ENCODE measurements at places on chromosomes 16 and 17. TPM values are rescaled to one million over a fixed set of nuclear protein-coding genes. Genes with fewer than 3 reads are reported as not detected.
A peak's percentile ranks its signal among the peaks of the same experiment; 100 is the strongest.

The ARL5C gene
- total RNA-seq = not detected

The ODAD4 gene
- total RNA-seq = 0.56 TPM

The PRAC2 gene
- not detected for total RNA-seq

The EPOP gene
- 0.36 TPM for total RNA-seq

The NKD1 gene
- not detected for total RNA-seq

The C16orf54 gene
- total RNA-seq = not detected

The CCNF gene
- total RNA-seq = 19.2 TPM

The TP53TG3 gene
- total RNA-seq = not detected

The TLCD3A gene
- 15.2 TPM for total RNA-seq

DNA sequence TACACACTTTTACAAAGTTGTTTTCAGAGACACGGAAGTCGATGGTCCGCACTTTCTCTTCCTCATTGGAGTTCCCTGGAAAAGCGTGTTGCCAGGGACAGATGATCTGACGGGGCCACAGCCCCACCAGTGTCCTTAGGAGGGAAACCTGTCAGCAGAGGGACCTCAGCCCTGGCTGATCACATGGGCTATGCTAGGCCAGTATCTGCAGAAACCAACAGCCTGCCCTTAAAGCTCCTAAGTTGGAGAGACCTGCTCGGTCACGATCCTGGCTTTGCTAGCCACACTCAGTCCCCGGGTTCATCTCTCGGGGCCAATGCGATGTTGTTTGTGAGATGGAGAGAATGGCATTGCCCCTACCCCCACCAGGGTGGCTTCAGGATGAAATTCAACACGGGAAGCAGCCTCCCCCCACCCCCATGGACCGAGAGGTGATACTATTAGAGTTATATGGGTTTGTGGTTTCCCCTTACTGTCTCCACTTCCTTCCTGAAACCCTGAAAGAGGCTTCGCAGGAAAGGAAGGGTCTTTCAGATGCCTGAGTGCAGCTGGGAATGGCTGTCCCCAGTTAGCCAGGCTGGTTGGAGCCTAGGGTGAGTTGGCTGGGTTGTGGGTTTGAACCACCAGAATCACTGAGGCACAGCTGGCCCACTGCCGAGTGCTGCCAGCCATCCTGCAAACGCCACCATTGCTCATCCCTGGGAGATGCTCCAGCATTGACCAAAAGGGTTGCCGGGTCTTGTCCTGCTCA lies 16.6 kb downstream of the RMI2 start:
- H3K27ac ChIP-seq = peak overlapping the region; percentile 64
- no peaks in the 10 kb centered on the region for H3K27me3 ChIP-seq
- H3K4me3 ChIP-seq = no peak overlapping the region
- no peaks in the 10 kb centered on the region for H3K36me3 ChIP-seq

- H3K27me3 ChIP-seq = peaks cover 20% of the 10 kb centered on the region
- no peak for DNase-seq
- no peaks in the 10 kb centered on the region for H3K4me1 ChIP-seq
- no peak overlapping the region for H3K4me3 ChIP-seq
- no peaks in the 10 kb centered on the region for H3K36me3 ChIP-seq
- no peak overlapping the region for H3K27ac ChIP-seq
Observed at GRCh38 chr17:77724876-77725615, 233.5 kb upstream of the TNRC6C start.

DNA sequence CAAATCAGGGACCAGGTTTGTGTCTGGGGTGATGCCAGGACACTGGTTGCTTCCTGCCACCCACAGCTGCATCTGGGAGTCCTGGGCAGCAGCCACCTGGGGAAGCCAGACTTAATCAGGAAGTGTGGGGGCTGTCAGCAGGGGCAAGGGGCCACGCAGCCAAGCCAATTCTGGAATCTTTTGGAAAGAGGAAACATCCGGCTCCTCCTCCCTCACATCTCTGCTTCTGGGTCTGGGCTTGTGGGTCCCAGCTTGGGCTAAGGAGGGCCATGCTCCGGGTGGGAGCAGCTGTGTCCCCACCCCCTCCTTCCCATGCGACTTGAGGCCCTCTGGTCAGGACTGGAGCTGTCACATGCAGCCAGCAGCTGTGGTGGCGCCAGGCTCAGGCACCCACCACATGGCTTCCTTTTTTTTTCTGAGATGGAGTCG lies 37.0 kb upstream of the CCDC182 start:
- no peaks in the 10 kb centered on the region for H3K36me3 ChIP-seq
- H3K27me3 ChIP-seq = peaks cover 48% of the 10 kb centered on the region
- H3K4me1 ChIP-seq = peaks cover 2% of the 10 kb centered on the region
- no peak for DNase-seq
- no peak overlapping the region for H3K4me3 ChIP-seq
- no peak overlapping the region for H3K27ac ChIP-seq

DNA sequence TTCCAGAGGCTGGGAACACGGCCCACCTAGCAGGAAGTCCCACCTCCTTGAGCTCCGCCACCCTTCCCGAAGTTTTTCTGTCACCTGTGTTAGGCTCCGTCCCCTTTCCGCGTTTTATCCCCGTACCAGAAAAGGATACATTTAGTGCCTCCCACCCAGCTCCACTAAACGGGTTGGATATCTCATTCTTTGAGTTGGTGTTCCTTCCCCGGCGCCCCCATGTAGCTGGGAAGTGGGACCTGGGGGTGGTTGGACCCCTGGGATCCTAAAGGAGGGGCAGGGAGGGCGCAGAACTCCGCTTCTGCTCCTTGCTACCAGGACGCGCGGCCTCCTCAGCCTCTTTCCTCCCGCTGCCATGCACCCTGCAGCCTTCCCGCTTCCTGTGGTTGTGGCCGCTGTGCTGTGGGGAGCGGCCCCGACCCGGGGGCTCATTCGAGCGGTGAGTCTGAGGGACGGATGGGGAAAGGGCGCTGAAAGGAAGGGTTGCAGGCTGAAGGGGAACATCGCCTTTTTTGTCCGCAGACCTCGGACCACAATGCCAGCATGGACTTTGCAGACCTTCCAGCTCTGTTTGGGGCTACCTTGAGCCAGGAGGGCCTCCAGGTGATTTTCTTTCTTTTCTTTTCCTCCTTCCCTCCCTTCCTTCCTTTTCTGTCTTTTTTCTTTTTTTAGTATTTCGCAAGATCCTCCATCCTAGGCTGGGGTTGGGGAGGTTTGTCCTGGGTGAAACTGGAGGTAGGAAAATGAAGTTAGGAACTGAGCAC lies 669 bp downstream of the RNF167 start:
- H3K4me1 ChIP-seq = peaks cover 18% of the 10 kb centered on the region
- H3K4me3 ChIP-seq = peak overlapping the region; percentile 68
- no peaks in the 10 kb centered on the region for H3K27me3 ChIP-seq
- H3K27ac ChIP-seq = peak overlapping the region; percentile 78

GRCh38 chr17:17537311-17538099 lies 41.3 kb upstream of the RASD1 start:
- H3K4me1 ChIP-seq = peaks cover 8% of the 10 kb centered on the region
- peak; percentile 37 for DNase-seq
- no peaks in the 10 kb centered on the region for H3K27me3 ChIP-seq
- no peaks in the 10 kb centered on the region for H3K36me3 ChIP-seq
- no peak overlapping the region for H3K4me3 ChIP-seq

DNA sequence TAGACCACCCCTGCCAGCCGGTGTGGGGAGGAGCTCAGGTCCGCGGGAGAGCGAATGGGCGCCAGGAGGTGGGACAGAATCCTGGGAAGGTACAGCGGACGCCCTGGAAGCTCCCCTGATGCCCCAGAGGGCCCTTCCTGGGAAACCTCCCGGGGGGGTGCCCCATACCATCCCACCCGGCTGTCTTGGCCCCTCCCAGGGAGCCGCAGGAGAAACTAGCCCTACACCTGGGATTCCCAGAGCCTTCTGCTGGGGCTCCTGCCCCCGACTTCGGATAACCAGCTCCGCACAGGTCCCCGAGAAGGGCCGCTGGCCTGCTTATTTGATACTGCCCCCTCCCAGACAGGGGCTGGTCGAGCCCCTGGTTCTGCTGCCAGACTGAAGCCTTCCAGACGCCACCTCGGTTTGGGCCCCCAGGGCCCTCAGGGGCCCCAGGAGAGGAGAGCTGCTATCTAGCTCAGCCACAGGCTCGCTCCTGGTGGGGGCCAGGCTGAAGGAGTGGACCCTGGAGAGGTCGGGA lies 3.0 kb upstream of the CBX4 start:
- H3K27me3 ChIP-seq = peaks cover 40% of the 10 kb centered on the region
- no peak for DNase-seq
- no peak overlapping the region for H3K27ac ChIP-seq
- H3K4me1 ChIP-seq = peaks cover 12% of the 10 kb centered on the region
- no peaks in the 10 kb centered on the region for H3K36me3 ChIP-seq
- H3K4me3 ChIP-seq = no peak overlapping the region

GRCh38 chr17:79062691-79063090 lies 11.9 kb upstream of the ENGASE start:
- DNase-seq = no peak
- H3K27me3 ChIP-seq = peaks cover 12% of the 10 kb centered on the region
- no peaks in the 10 kb centered on the region for H3K4me1 ChIP-seq
- no peaks in the 10 kb centered on the region for H3K36me3 ChIP-seq

DNA sequence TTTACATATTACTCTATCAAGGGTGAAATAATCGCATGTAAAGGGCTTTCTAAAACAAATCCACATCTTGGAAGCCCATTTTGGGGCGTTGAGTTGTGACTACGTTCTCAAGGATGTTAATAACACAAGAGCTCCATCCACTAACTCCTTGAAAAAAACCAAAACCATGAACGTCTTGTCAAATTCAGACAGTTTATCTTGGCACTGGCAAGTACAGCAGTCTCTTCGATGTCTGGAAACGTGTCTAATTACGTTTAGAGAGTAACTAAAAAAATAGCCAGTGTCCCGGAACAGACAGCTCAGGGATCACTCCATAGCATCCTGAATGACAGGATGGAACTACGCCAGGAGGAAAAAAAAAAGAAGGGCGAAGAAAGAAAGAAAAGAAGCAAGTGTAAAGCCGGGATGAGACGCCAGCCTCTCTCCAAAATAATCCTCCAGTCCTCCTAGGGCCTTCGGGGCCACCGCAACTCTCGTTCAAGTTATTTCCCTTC lies 954 bp downstream of the MYO1D start:
- H3K27me3 ChIP-seq = peaks cover 7% of the 10 kb centered on the region
- peak; percentile 1 for DNase-seq
- H3K27ac ChIP-seq = no peak overlapping the region
- peaks cover 2% of the 10 kb centered on the region for H3K4me1 ChIP-seq

GRCh38 chr16:48447940-48448536 lies 62.8 kb upstream of the SIAH1 start:
- DNase-seq = no peak
- no peak overlapping the region for H3K4me3 ChIP-seq
- H3K36me3 ChIP-seq = no peaks in the 10 kb centered on the region
- H3K27me3 ChIP-seq = no peaks in the 10 kb centered on the region
- H3K27ac ChIP-seq = no peak overlapping the region

DNA sequence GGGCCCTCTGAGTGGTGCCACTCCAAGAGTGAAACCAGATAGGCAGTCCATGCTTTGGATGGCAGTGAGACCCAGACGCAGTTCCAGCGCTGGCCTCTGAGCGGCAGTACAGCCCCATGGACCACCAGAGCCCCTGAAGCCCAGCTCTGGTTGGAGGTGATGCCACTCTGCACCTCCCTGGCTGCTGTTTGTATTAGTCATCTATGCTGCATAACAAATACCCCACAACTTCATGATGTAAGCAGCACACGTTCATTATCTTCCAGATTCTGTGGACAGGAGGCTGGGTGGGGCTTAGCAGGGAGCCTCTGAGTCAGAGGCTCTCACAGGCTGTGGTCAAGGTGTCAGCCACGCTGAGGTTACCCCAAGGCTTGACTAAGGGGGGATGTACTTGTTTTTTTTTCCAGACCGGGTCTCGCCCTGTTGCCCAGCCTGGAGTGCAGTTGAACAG lies 5.1 kb upstream of the NME4 start:
- H3K4me3 ChIP-seq = no peak overlapping the region
- no peaks in the 10 kb centered on the region for H3K27me3 ChIP-seq
- peaks cover 3% of the 10 kb centered on the region for H3K4me1 ChIP-seq
- no peak overlapping the region for H3K27ac ChIP-seq
- DNase-seq = peak; percentile 83

- H3K27me3 ChIP-seq = no peaks in the 10 kb centered on the region
- DNase-seq = peak; percentile 93
- H3K36me3 ChIP-seq = no peaks in the 10 kb centered on the region
- peak overlapping the region; percentile 69 for H3K27ac ChIP-seq
Observed at GRCh38 chr16:86836503-86837129, 258.3 kb downstream of the FOXL1 start.

GRCh38 chr17:57481910-57482391 lies 225.6 kb downstream of the MSI2 start:
- H3K4me3 ChIP-seq = no peak overlapping the region
- no peaks in the 10 kb centered on the region for H3K27me3 ChIP-seq
- no peaks in the 10 kb centered on the region for H3K36me3 ChIP-seq
- DNase-seq = peak; percentile 100

- H3K36me3 ChIP-seq = no peaks in the 10 kb centered on the region
- DNase-seq = peak; percentile 62
- no peak within 1 kb of the TSS for H3K4me3 ChIP-seq
- peaks cover 3% of the 10 kb centered on the region for H3K4me1 ChIP-seq
- no peak within 1 kb of the TSS for H3K27ac ChIP-seq
Observed at GRCh38 chr17:49995055-49995738, at the start of gene DLX3. TSS of gene DLX3 (minus strand) at chr17:49995224. CDS start at chr17:49994998, 226 bp downstream.
